ENCODE measurements at places on chromosomes 2 and 18. TPM values are rescaled to one million over a fixed set of nuclear protein-coding genes. Genes with fewer than 3 reads are reported as not detected.

ANKRD30B gene
- 2.2 TPM for total RNA-seq

POTEI gene
- 0.31 TPM for total RNA-seq

PCGF1 gene
- 6.6 TPM for total RNA-seq

B4GALT6 gene
- total RNA-seq = 10.3 TPM

ST3GAL5 gene
- total RNA-seq = 38.2 TPM

IL36G gene
- not detected for total RNA-seq

GPR45 gene
- total RNA-seq = 0.94 TPM

QPCT gene
- 10.3 TPM for total RNA-seq

ASB18 gene
- not detected for total RNA-seq

CELF4 gene
- 62.9 TPM for total RNA-seq

SERPINB13 gene
- total RNA-seq = not detected

ACVR1C gene
- total RNA-seq = 12.5 TPM

SERPINB3 gene
- total RNA-seq = not detected

CDH20 gene
- 5.9 TPM for total RNA-seq

SPHKAP gene
- 51.3 TPM for total RNA-seq

CNOT11 gene
- 15.0 TPM for total RNA-seq

SPC25 gene
- total RNA-seq = 5.9 TPM

C2orf72 gene
- total RNA-seq = 33.5 TPM

SCG2 gene
- total RNA-seq = 50.7 TPM

CNDP2 gene
- total RNA-seq = 55.1 TPM
